Activated CD4-positive, alpha-beta T cell treated with anti-CD3 and anti-CD28 coated beads for 4 hours (primary cell): ENCODE measurements at places on chromosomes 7 and 10.

GRCh38 chr7:111987115-111987826 is 218.9 kb downstream of the DOCK4 start:
- no peak for DNase-seq

DNA sequence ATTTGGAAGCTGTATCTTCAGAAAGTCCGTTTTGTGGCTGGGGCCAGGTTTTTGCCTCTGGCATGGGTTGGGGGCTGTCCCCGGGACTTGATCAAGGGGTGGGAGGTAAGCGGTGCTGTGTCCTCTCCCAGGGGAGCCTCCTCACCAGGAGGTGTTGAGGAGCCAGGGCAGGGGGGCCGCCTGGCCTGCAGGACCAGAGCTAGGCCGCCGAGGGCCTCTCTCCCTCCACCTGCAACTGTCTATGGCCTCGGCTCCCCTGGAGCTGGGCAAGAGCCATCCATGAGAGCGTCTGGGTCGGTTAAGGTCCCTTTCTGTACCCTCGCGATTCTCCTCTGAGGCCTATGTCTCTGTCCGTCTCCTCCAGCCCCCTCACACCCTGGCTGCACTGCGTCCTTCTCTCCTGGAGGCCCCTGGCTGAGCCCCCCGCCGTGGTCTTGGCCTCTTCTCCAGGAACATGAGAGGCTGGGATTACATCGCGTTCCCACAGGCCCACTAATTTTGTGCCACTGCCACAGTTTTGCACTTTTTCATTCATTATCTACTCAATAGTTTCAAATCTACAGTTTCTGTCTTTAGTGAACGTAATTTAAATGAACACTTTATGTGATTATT is 20.6 kb downstream of the CALML5 start:
- no peak for DNase-seq

DNA sequence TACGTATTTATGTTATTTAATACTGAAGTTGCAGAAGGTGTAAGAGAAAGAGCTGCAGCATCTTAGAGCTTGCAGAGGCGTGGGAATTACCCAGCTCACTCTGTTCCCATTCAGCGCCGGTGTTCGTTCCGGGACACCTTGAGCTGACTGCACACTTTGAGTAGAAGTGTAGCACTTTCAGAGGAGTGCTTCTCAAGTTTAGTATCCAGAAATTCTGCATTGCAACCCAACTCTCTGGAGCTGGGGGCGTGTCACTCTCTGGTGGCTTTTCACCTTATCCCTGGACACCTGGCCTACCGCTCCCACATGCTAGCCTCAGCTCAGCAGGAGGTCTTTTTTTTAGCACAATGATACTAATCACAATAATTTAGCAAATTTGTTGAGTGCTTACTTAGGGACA is 66.4 kb upstream of the SHH start:
- DNase-seq, result no peak

DNA sequence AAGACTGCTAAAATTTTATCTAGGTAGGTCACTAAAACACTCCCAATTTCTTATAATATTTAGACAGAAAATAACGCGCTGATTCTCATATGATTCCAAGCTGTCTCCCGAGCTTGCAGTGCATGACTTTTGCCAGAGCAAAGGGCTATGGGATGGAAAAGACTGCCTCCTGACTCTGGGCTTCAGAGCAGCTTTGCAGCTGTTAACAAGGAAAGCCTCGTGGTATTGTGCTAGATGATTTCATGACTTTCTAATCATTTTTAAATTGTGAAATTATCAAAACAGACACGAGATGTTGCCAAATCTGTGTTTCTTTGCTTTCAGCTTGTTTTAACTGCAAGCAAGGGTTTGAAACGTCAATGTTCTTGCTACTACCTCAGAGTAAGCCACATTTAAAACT is 238.3 kb downstream of the AGMO start:
- DNase-seq, result no peak

- DNase-seq, result no peak
Measured at GRCh38 chr10:14594878-14595525, 179.7 kb downstream of the FAM107B start.

- DNase-seq, result peak; percentile 32
Measured at GRCh38 chr10:94279835-94280709, 82.7 kb downstream of the NOC3L start.

GRCh38 chr10:69757553-69758309 is 44.0 kb upstream of the COL13A1 start:
- DNase-seq, result no peak

GRCh38 chr7:26958834-26959233 is 94.4 kb upstream of the SKAP2 start:
- no peak for DNase-seq

DNA sequence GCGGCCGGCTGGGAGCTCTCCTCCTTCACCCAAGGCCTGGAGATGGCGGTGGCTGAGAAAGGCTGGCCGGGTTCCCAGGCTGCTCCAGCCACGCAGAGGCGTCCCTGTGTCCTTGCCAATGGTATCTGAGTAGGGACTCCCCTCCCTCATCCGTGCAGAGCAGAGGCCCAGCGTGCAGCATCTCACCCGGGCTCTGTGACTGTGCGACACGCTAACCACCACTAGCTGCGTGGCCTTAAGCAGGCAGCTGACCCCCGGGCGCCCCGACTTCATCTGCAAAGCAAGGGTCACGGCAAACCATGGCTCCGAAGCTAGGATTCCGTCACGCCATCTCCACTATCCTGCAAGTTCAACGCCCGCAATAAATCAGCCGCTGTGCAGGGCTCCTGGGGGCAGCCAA is 47.2 kb upstream of the TNRC18 start:
- DNase-seq, result no peak

GRCh38 chr10:71912431-71912830 is 51.8 kb upstream of the CHST3 start:
- no peak for DNase-seq

GRCh38 chr10:9922126-9922870 is 1095.4 kb upstream of the CELF2 start:
- DNase-seq, result no peak

DNA sequence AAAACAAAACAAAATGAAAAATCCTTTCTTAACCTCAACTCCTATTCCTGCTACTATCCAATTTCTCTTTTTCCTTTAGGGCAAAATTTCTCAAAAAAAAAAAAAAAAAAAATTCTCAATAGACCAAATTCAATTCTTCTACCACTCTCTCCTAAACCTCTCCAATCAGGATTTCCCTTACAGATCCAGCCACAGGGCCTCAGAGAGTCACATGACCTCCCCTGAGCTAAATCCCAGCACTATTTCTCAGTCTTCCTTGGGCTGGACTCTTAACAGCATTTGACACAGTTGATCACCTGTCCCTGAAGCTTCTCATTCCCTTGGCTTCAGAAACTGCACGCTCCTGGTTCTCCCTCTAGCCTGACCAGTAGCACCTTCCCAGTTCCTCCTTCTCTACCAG is 4.9 kb downstream of the ZNF12 start:
- no peak for DNase-seq

GRCh38 chr10:68752711-68753350 is 31.8 kb downstream of the CCAR1 start:
- no peak for DNase-seq

GRCh38 chr10:79203833-79204232 is 135.1 kb downstream of the ZMIZ1 start:
- DNase-seq, result no peak

- peak; percentile 44 for DNase-seq
Measured at GRCh38 chr10:86711513-86712316, 43.4 kb downstream of the LDB3 start.

GRCh38 chr7:81487516-81487915 is 282.3 kb downstream of the HGF start:
- DNase-seq, result no peak

- DNase-seq, result no peak
Measured at GRCh38 chr7:123151443-123151842, 48.3 kb downstream of the SLC13A1 start.

- no peak for DNase-seq
Measured at GRCh38 chr10:102997998-102998397, 79.9 kb downstream of the CNNM2 start.

- no peak for DNase-seq
Measured at GRCh38 chr10:86509145-86509544, 12.4 kb downstream of the WAPL start.

- DNase-seq, result no peak
Measured at GRCh38 chr10:113384181-113384580, 168.7 kb upstream of the HABP2 start.

GRCh38 chr7:149050941-149051340 is 22.6 kb upstream of the PDIA4 start:
- no peak for DNase-seq
